ENCODE measurements at places on chromosomes 16 and 17.
A peak's percentile ranks its signal among the peaks of the same experiment; 100 is the strongest.

DNA sequence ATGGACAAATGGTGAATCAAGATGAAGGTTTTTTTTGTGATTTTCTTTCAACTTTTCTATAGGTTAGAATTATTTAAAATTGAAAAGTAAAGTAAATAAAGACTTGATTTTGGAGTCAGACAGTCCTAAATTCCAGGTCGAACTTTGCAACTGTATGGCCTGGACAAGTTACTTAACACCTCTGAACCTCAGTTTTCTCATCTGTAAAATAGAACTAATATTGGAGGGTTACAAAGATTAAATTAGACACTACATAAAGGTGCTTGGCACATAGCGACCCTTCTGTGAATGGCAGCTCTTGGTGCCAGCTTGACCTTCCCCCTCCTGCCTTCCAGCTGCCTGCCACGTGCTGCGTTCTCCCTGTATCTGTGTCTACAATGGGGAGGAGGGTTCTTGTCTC lies 3.0 kb downstream of the RSAD1 start:
- DNase-seq, result no peak

- DNase-seq, result no peak
These were observed 128.5 kb downstream of the IRX5 start for GRCh38 chr16:55059146-55059545.

GRCh38 chr16:88700636-88701482 lies 5.3 kb downstream of the RNF166 start:
- no peak for DNase-seq

DNA sequence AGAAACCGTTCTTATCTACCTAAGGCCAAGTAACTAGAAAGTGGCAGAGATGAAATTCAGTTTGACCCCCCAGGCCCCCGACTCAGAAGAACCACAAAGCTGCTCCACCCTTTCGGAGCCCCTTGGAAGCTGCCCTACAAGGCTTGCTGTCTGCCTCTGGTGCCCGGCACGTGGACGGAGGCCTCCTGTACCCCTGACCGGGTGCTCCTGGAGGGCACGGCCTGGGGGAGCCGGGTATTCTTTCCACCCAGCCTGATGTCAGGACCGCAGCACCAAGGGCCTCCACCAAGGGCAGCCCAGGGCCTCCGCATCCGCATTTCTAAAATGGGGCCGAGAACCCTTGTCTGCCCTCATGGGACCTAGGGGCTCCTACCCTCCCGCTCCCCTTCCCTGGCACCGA lies 15.5 kb upstream of the CRK start:
- DNase-seq, result no peak

GRCh38 chr16:10226141-10226986 lies 44.1 kb upstream of the GRIN2A start:
- no peak for DNase-seq

- no peak for DNase-seq
These were observed 243.5 kb upstream of the CCL2 start for GRCh38 chr17:34011599-34011998.

- peak; percentile 55 for DNase-seq
These were observed at the start of gene TSPOAP1 for GRCh38 chr17:58328195-58329034. Gene TSPOAP1, minus strand, starts transcription at chr17:58328795. Its CDS starts 875 bp downstream, at chr17:58327920.

GRCh38 chr16:86700046-86700945 lies 121.9 kb downstream of the FOXL1 start:
- no peak for DNase-seq

DNA sequence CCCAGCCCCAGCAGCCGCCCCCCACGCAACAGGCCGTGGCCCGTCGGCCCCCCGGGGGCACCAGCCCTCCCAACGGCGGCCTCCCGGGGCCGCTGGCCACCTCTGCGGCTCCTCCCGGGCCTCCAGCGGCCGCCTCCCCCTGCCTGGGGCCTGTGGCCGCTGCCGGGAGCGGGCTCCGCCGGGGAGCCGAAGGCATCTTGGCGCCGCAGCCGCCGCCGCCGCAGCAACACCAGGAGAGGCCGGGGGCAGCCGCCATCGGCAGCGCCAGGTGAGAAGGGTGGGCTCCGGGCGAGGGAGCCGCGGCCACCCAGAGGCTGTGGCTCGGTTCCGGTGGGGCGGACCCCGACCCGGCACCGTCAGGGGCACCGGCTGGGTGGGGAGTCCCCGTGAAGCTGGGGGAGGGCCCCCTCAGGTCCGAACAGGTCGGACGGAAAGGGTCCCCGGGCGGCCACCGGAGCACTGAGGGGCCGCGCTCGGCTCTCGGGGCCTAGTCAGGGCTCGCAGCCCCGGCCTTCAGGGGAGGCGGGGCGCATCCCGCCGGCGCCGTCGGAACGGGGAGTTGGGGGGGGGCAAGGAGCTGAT lies 583 bp downstream of the ATXN2L start:
- no peak for DNase-seq

DNA sequence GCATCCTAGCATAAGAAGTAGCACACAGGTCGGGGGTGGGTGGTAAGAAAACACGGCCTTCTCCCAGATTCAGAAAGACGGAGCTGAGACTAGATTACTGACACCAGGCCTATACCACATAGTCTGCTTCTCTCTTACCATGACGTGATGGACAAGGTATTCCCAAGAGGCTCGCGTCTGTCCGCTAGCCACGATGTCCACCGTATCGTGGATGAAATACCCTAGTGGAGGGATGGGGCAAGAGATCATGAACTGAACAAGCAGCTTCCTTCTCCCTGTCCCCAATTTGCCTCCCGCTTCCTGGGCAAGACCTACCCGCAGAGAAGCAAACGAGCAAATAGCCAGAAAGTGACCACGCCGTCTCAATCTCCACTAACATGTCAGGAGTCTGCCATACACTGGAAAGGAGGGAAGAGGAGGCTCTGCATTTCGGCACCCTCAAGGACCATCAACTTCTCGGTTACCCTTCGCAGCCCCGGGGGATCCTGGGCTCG lies 820 bp downstream of the TLCD1 start:
- no peak for DNase-seq

DNA sequence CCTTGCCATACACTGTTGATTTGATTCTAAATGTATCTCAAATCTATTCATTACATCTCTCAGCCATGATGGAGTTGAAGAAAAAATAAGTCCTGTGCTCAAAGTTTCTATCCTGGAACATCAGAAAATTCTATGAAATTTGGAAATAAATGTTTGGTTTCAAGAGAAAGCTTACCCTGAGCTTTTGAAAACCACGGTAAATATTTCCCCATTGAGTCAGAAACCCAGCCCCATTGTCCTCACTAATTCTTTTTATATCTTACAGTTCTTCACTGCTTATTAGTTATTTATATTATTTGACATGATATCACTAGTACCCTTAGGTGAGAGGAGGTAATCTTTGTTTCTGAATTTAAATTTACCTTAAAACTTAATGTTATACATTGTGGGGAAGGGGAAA lies 128.5 kb downstream of the MRTFB start:
- DNase-seq, result no peak

- DNase-seq, result no peak
These were observed 9.9 kb downstream of the CTU2 start for GRCh38 chr16:88716201-88716600.

GRCh38 chr17:32722733-32723132 lies 154.2 kb downstream of the MYO1D start:
- DNase-seq, result no peak

- DNase-seq, result no peak
These were observed at the start of gene IRX6 for GRCh38 chr16:55323637-55324271. Gene IRX6, plus strand, starts transcription at chr16:55324203. Its CDS starts 889 bp downstream, at chr16:55325092.

DNA sequence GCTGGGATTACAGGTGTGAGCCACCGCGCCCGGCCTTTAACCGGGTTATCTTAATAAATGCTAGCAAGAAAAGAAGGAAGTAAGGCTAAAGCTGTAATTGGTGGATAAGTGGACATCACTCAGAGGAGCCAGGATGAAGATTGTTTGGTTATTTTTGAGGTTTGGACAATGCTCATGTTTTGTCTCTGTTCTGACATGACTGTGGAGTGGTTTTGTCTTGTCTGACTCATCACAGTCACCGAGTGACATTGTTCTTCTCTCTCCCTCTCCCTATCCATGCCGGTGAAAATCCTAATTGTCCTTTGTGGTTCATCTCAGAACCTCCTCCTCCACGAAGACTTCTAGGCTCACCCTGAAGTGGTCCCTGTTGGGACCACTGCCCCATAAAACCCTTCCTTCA lies 23.5 kb upstream of the GRIN2A start:
- DNase-seq, result no peak

- DNase-seq, result no peak
These were observed 21.5 kb downstream of the MYO18A start for GRCh38 chr17:29158488-29159275.

- no peak for DNase-seq
These were observed 950 bp downstream of the KLHDC4 start for GRCh38 chr16:87764600-87765472.

DNA sequence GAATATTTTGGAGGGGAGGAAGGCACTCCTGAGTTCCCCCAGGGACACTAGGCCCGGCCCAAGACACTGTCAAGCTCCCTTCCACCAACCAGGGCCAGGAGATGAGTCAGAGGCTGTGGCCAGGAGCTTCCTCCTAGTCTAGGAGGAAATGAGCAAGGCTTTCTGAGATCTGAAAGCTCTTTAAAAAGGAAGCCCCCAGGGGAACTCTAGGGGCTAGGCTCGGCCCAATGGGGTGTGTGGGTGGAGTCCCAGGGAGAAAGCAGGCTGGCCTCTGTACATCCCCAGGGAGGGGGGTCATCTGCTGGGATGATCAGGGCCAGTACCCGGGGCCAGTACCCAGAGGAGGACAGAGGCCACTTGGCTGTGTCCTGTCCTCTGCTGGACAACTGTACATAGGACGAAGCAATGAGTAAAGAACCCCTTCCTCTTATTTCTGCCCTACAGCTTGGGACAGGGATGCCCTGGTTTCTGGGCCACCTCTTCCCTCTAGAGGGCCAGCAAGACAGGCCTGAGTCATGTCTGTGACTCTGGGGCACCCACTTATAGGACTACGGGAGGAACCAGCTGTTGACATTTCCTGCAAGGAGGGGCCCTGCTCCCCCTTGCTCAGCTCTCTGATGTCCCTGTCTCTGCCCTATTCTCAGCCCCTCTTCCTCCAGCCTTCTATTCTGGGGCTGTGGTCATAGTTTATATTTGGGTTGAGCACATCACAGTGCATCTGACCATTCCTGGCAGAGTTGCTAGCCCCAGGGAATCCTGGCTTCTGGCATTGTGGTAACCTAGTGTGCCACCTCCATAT lies 2.7 kb downstream of the FHOD1 start:
- peak; percentile 28 for DNase-seq

GRCh38 chr16:265711-266110 lies 10.0 kb downstream of the RGS11 start:
- DNase-seq, result no peak

DNA sequence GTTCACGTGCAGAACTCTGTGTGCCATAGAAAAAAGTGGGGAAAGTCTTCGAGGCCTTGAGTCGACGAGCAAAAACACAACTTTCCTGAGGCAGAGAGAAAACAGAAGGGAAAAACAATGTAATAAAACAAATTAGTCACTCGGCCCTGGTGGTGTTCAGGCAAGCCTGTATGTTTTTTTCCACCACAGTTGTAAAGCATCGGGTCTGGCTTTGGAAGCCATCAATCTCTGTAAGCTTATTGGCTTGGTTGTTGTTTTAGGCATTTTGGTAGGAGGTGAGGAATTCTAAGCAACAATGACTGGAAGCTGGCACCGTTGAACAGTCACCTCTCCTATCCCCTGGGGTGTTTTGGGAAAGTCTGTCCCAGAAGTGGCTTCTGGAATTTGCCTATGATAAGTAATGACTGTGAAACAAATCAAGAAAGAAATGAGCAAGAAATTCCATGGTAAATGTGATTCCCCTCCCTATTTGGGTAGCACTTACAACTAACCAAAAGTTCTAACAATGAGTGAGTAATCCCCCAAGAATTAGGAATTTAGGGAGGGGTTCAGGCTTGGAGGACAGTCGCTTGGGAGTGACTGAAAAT lies 2.8 kb downstream of the CDH13 start:
- DNase-seq, result no peak

DNA sequence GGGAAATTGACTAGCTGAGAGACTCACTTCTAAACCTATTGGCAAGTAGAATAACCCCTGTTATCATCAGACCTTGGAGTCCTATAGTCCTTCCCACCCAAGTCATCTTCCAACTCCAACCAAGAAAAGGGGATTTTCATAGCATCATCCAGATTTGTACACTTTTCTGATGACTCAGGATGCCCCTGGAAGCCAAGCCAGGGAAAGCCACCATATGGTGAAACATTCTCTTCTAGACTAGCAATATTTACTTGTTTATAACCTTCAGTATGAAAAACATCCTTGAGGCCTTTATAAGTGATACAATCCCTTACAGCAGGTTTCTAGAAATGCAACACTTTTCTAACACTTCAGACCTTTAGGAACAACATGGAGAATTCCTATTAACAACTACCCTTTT lies 618.8 kb upstream of the CDH11 start:
- no peak for DNase-seq

GRCh38 chr16:24044467-24044866 lies 208.7 kb downstream of the PRKCB start:
- DNase-seq, result no peak

DNA sequence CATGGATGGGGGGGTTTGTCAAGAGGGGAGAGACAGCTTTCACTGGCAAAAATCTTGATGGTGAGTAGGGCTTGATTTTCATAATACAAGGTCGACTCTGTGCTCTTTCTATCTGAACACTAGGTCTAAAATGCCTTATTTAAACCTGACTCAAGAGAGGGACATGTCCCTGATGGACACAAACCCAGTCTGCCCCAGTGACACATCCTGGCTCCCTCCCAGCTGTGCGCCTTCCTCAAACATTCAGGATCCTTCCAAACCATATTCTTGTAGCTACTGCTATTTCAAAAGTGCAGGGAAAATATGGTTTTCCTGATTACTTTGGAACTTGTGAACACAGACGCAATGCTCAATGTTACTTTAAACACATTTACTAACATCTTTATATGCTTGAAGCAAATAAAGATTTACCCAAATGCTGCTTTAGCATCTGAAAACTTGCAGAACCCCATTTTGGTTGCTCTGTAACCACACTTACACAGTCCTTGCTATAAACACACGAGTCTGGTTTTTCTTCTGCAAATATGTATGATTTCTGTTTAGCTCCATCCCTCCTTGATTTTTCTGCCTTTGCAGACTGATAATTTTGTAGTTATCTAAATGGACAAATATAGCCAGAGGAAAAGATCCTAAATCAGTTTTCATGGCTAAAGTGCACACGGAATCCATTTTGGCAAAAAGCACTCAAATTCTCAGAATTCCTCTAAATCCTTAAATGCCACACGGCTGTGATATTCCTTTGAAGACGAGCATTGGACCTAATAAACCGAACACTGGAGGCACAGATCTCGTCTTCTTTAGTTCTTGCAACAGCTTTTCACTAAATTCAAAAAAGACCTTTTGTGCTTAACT lies 499.9 kb upstream of the ZFHX3 start:
- DNase-seq, result no peak

DNA sequence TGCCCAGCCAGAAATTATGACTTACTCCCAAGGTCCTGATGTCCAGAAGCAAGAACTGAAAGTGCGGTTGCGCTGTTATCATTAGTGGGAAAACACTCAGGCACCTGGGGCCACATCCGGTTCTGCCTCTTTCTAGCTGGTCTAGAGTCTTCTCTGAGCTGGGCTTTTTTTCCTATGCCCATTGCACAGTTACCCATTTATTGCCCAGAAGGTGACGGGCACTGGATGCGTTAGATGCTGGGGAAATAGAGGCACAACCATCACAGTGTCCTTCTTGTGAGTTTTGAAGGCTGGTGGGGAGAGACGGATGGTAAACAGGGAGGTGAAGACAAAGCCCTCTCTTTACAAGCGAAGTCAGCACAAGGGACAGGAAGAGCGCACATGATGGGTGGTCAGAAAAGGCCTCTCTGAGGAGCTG lies 37.7 kb downstream of the PLCG2 start:
- no peak for DNase-seq

GRCh38 chr17:77959126-77959925 lies 823 bp downstream of the TNRC6C start:
- no peak for DNase-seq

Measured in hypothalamus (tissue), 51 donors.